PC-9 (cell line): ENCODE measurements at places on chromosomes 1 and 21.

DNA sequence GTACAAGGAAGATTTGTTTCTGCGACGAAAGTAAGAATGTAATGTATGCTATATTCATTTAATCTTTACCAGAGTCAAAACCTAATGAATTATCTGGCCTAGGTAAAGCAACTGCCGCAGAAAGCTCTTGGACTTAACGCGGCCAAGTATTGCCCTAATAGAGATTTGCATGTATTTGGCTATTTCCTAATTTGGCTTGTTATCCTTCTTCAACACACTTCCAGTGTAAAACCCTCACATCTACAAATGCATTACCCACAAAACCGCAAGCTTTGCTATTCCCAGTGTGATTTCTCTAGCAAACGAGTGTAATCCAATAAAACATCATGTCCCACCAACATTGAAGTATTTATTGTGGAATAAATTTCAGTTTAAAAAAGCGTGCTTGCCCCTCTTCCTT lies 123.8 kb upstream of the LMO4 start:
- DNase-seq, result no peak

GRCh38 chr1:1436630-1437032 lies 1.1 kb downstream of the VWA1 start:
- no peak for DNase-seq

DNA sequence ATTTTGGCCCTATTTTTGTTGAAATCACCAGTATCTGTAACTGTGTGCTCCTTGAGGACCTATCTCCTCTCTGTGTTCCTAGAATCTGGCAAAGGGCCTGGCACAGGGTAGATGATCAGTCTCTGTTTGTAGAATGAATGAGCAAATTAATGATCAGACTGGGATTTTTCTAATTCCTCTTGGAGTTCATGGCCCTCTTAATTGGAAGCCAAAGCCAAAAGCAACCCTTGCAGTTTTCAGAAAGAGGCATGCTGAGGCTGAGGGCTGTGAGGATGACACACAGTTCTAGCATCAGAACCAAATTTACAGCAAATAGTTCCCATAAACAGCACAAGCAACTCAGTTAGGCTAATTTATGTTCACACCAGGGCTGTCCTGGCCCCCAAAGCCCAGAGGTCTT lies 111.1 kb upstream of the BEND5 start:
- DNase-seq, result no peak

DNA sequence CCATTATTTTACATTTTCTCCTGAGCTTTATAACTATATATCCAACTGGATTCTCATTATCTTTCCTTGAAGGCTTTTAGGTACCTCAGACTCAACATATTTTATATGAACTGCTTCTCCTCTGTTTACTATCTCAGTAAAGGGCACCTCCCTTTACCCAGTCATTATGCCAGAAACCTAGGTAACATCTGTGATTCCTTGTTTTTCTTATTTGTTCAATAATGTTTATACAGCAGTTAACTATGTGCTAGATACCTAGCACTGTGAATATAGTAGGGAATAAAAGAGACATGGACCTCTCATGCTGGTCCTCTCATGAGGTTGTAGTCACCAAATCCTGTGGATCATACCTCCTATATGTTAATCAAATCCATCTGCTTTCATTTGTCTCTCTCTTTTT lies 25.6 kb downstream of the PPP1R12B start:
- no peak for DNase-seq

DNA sequence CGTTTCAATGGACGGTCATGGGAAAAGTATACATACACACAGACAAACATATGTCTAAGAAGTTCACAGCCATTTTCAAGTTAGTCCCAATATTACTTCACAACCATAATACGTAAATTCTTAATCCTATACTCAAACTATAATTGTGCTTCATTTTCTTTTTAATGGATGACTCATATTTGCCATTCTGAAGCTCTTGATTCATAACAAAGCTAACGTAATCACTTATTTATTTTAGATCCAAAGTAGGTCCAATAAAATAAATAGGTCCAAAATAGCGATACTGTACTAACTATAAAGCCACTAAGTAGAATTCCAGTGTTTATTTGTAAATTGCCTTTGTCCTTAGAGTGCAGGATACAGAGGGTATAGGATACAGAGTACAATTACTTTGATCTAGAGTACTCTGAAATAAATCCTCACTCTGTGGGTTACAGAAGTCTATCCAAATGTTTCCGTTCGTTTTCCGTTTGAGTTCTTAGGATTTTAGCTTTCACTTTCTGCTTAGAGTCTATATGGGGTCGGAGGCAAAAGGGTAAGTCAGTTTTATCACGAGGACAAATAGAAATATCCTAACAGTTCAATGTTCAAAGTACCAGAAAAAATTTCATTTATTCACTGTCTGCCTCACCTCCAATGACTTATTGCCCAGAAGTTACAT lies 8.8 kb upstream of the C1orf115 start:
- no peak for DNase-seq

DNA sequence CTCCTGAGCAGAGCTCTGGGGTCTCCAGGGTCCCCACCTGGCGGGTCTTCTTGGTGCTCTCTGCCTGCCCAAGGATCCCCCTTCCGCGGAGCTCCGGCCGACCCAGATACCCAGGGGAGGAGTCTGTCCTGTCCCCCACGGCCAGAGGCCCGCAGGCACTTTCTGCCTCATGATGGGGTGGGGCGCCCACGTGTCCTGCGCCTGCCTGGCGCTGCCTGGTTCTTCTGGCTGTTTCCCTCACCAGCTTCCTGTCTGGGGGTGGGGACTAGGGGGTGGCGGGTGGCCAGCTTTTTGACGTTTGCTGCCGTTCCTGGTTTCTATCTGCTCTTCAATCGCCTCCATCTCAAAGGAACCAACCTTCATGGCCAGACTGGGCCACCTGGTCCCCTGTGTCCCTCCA lies 313.3 kb upstream of the VAMP3 start:
- DNase-seq, result no peak

- no peak for DNase-seq
Observed at GRCh38 chr1:43447891-43448708, 5.6 kb downstream of the HYI start.

DNA sequence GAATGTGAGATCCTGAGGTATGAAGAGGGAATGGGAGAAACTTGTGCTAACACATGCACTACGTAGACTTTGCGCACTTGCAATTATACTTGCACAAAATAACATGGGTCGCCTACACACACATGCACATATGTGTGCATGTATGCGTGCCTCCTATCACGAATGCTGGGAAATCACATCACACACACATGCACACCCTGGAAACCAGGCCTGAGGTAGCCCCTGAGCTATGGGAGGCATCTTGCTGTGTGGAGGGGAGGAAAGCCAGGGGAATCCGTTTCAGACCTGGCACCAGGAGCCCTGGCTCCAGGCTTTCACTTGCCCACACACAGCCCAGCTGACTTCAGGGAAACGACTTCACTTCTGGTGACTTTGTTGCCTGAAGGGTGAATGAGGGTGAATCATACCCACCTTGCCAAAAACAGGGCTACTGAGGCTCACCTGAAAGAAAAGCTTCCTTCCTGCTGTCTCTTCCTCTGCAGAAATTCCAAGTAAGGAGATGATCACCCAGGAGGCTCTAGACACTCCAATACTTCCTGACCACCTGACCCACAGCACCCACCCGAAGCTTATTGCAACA lies 136.0 kb upstream of the NGF start:
- DNase-seq, result no peak

- no peak for DNase-seq
Observed at GRCh38 chr1:25095635-25096200, 136.6 kb downstream of the SYF2 start.

DNA sequence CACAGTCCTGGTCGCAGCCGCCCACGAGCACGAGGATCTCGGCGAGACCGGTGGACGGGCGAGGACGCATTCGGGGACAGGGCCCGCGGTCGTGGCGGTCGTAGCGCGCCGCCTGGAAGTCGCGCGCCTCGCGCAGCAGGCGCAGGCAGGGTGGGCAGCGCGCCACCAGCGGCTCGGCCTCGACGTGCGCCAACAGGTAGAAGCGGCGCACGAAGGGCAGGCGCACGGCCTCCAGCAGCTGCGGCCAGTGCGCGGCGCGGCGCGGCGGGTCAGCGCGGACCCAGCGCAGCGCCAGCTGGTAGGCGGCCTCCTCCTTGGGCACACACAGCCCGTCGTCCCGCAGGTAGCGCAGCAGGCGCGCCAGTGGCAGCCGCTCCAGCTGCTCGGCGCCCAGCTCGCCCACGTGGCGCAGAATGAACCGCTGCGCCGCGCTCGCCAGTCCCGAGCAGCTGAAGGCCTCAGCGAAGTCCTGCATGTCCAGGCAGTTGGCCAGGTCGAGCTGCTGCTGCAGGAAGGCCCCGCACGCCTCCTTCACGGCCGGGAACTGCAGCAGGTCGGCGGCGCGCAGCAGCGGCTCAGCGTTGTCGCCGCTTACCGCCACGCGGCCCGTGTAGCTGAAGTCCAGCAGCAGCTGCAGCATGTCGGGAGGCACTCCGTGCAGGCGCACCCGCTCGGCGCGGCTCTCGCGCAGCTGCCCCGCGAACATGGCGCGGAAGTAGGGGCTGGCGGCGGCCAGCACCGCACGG lies 573 bp downstream of the KLHL21 start:
- DNase-seq, result peak; percentile 44

- DNase-seq, result peak; percentile 90
Observed at GRCh38 chr1:26353976-26354820, at the start of gene CRYBG2. Gene CRYBG2, minus strand, starts transcription at chr1:26354130. Its CDS starts 7,473 bp downstream, at chr1:26346657.

- DNase-seq, result no peak
Observed at GRCh38 chr1:239536165-239536849, 149.9 kb downstream of the CHRM3 start.

DNA sequence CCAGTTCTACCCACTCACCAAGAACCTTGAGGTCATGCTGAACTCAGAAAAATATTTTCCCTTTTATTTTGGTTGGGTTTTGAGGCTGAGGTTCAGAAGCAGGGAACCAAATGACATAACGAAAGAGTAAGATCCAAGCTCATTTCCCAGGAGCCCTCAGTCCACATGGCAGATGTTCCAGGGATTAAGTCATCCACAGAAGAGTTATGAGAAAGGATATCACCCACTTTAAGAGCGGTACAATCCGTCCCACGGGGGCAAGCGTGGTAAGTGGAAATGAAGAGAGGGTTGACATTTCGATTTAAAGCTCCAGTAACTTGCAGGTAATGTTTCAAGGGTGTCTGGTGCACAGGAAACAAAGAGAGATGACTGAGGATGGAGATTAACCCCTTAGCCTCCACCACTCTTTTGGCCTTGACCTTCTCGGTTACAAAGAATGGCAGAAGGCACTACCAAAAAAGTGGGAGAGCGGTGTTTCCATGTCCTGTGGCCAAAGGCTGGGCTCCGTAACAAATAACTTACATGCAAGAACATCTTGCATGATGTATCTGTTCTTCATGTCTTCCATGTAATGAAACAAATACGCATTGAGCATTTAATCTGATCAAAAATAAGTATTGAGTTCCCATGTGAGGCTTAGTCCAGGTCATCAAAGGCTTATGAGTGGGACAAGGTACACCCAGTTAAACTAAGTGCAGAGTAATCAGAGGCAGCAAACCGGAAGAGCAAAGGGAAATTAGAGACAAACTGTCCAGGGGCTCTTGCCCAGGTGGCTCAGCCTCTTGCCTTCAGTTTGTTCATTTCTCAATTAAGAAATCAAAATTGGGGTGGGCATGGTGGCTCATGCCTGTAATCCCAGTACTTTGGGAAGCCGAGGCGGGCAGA lies 241.4 kb downstream of the TOMM20 start:
- no peak for DNase-seq

DNA sequence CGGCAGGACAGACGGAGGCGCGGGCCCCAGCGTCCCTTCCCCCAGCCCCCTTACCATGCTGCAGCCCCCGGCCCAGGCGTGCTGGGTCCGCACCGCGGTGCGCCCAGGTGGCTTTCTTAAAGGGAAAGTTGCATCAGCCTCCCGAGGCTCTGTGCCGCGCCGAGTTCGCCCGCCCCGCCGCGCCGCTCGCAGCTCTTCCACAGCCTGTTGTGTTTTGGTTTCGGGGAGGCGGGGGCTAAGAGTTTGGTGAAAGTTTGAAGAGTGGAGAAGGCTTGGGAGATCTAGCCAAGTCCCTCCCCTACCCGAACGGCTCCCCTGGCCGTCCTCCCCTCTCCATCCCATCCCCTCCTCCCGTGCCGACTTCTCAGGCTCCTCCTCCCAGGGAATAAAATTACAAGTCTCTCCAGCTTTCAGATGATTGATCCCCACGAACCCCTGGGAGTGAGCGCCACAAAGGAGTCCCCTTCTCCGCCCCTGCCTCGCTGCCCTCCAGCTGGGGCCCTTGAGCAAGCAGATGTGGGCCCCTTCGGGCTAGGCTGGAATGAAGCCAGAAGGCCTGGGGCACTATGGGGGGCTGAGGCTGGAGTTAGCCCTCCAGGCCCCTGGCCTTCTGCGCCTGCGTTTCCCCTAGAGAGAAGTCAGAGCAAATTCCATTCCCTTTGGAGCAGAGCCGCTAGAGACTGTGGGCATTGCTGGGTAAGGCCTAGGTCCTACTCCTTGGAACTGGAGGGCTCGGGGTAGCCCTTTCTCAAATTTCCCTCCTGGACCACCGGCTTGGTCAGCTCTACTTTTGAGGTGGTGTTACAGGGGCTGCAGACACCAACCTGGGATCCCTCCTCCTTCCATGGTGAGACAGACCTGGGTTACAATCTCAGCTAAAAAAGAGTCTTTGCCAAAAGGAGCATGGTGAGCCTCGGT lies at the start of gene SLC6A9:
Gene SLC6A9, minus strand, starts transcription at position 211 of the 918 bp plus-strand sequence. CDS start 7,185 bp downstream, outside the sequence.
- peak; percentile 72 for DNase-seq

- DNase-seq, result no peak
Observed at GRCh38 chr1:53015508-53015860, 46.5 kb upstream of the PODN start.

GRCh38 chr1:224259986-224260385 lies 70.0 kb downstream of the NVL start:
- DNase-seq, result peak; percentile 29

- no peak for DNase-seq
Observed at GRCh38 chr1:172669011-172669410, 10.1 kb downstream of the FASLG start.

GRCh38 chr21:38965241-38965640 lies 159.5 kb downstream of the ETS2 start:
- DNase-seq, result no peak

DNA sequence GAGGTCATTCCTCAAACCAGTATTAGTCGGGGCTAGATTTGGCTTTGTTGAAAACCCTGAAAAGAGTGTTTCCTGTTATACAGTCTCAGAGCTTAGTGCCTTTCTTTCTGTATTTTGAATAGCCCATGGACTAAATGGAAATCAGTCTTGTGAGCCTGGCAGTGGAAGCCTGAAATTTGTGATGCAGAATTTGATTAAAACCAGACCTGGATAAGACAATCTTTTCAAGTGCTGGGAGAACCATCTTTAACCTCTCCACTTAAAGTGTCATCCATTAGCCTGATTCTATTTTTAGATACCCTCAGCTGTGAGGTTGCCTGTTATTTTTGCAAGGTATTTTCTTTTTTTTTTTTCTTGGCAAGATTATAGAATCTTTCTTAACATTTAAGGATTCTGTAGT lies 19.5 kb downstream of the ACTN2 start:
- DNase-seq, result no peak

- DNase-seq, result no peak
Observed at GRCh38 chr1:61183471-61184039, 101.2 kb downstream of the NFIA start.
